Fibroblast of skin of abdomen (primary cell): ENCODE measurements at places on chromosomes 4 and X.
A peak's percentile ranks its signal among the peaks of the same experiment; 100 is the strongest.

DNA sequence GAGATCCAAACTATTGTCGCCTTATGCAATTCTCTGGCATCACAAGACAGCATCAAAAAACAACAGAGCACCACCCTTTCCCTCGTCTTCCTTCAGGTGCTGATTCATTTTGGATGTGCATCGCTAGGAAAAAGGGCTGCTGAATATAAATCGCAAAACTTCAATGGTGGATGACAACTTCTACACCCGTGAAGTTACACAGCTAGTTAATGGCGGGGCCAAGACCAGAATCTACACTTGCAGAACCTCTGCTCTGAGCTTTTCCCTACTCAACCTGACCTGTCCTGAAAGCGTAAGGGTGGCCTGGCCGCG, 674 bp downstream of the GNPDA2 start:
- peak; percentile 5 for DNase-seq

DNA sequence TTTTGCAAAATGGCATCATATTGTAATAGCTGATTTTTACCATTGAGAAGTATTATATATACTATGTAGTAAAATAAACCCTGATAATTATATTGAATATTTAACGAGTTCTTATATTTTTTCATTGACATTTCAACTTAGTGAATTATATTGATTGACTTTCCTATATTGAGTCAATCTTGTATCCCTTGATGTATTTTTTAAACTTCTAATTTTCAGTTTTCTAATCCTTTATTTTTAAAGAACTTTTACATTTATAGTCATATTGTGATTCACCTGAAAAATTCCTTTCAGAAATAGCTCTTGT, 54.4 kb downstream of the CXCL1 start:
- DNase-seq = no peak

- DNase-seq = peak; percentile 44
Observed at GRCh38 chr4:138055890-138056289, 186.3 kb downstream of the SLC7A11 start.

GRCh38 chr4:95398217-95398616, 150.6 kb downstream of the UNC5C start:
- DNase-seq = no peak

- no peak for DNase-seq
Observed at GRCh38 chr4:189802884-189803283, 137.8 kb upstream of the FRG1 start.

- DNase-seq = no peak
Observed at GRCh38 chr4:31259119-31259518, 539.0 kb downstream of the PCDH7 start.

DNA sequence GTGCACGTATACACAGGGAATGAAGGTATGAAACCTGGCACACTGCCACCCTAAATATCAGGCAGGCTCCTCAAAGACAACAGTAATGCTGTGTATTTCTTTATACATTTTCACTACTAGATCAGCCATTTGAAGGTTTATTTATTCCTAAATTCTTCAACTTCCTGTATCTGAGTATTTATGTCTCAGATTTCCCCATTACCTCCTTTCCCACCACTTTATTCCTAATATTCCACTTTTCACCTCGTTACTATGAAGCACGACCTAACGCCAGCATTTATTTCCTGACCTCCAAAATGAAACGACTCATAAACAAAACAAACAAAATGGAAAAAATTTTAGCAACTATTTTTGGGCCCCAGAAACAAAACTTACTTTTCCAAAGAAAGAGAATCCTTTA, 69.6 kb downstream of the MAML3 start:
- DNase-seq = no peak

DNA sequence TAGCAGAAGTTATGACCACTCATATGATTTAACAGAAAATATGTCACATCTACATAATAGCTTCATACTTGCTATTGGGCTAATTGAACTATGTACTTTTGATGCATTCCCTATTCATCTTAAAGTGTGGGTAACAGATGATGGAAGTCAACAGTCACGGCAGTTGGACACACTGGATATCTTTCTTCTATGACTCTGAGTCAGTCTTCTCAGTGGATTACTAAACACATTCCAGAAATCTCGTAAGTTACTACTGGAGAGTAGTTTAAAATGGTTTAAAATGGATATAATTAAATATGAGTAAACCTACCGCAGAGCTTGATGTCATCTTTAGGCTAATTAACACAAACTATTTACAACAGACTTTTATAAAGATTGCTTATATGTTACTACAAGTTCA, 30.1 kb upstream of the CFAP299 start:
- peak; percentile 83 for DNase-seq

- DNase-seq = peak; percentile 9
Observed at GRCh38 chrX:47093248-47093647, 15.0 kb downstream of the RGN start.

- no peak for DNase-seq
Observed at GRCh38 chr4:83664071-83664470, 128.2 kb downstream of the GPAT3 start.

GRCh38 chrX:7198499-7198898, 50.5 kb upstream of the PUDP start:
- DNase-seq = no peak

GRCh38 chr4:55092504-55092903, 32.9 kb downstream of the KDR start:
- no peak for DNase-seq

DNA sequence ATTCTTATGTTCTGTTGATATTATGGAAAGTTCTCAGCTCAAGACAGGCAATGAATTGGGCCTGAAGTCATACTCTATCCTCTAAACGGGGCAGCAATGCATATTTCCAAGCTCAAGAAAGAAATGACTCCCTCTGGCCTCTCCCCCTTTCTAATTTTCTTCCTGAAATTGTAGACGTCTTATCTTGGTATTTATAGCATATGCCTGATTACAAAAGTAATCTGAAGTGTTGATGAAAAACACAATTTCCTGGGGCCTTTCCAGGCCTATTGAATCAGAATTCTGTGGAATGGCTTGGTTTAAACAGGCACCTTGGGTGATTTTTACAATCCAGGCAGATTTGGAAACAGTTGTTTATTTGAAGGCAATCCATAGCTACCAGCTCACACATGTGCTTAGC, 21.4 kb upstream of the PGRMC2 start:
- DNase-seq = no peak

GRCh38 chrX:109199726-109200125, 282.2 kb downstream of the GUCY2F start:
- peak; percentile 53 for DNase-seq

- no peak for DNase-seq
Observed at GRCh38 chrX:77900688-77901087, 1.4 kb downstream of the COX7B start.

DNA sequence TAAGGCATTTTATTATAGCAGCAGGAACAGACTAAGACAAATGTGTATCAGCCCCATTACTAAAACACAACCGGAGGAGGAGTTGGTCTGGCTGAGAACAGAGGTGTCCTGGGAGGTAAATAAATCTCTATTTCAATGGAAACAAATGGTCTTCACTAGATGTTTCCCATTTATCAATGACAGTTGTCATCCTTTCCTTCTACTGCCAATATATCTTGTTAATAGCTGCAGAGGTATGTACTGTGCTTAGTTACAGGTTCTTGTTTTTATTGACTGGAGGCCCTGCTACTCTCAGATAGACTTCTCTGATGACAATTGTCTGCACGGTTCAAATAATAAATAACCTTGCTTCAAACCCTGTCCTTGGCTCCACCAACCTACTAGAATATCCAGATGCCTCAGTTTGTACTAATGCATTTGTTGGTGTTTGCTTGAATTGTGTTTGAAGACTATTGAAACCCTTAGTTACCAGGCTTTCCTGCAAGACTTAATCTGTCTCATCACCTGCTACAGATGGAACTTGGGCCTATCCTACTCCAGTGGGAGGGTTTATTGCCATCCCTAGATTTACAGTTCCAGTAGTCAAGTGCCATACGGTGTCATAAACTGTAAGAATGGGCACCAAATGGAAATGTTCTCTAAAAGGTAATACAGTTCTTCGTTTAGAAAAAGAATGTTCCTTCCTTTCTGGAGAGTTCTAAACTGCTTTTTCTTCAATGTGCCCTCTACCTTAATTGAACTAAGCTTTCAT, 29.8 kb upstream of the HPGDS start:
- DNase-seq = no peak

DNA sequence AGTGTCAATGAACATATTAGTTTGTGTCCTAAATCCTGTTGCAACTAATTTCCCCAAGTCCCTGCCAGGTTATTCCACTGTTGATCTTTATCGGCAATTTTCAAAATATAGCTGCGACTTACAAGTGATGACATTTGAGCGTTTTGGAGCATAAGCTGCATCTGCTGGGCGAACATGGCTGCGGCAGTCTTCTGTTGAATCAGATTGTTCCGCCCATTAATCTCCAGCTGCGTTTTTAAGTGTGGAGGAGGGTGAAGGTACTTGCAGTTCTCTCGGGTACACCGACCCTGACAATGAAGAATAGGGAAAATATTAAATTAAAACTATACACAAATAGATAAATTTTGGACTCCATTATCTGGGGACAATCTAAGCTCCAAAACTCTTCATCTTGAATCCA, 82.7 kb downstream of the MBNL3 start:
- no peak for DNase-seq

DNA sequence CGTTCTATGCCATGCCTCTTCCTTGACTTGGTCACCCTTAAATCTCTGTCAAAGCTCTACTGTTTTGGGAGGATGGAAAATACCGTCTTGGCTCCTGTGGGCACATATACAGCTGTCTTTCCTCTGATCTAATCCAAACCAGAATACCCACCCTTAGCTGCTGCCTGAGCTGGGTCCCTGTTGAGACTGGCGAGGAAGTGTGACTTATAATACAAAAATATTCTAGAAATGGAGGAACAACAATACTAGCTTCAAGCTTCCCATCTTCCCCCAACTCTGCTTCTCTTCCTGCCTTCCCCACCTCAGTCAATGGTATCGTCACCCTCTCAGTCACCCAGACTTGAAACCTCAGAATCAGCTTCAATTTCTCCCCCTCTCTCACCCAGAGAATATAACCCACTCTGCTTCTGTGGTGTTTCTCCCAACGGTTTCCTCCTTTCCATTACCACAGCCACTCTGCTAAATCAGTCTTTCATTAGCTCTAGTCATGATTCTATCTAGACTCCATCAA, 599 bp upstream of the IL2RG start:
- DNase-seq = no peak

GRCh38 chr4:94406668-94407437, 44.9 kb upstream of the PDLIM5 start:
- DNase-seq = peak; percentile 76

DNA sequence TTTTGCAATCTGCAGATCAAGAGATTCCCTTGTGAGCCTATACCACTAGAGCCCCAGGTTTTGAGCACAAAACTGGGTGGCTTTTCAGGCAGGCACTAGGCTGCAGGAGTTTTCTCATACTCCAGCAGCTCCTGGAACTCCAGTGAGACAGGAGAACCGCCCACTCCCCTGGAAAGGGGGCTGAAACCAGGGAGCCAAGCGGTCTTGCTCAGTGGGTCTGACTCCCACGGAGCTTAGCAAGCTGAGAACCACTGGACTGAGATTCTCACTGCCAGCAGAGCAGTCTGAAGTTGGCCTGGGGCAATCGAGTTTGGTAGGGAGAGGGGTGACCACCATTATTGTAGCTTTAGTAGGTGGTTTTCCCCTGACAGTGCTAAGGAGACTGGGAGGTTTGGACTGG, 313.8 kb upstream of the TEX13C start:
- DNase-seq = no peak

GRCh38 chr4:78410676-78411075, 140.9 kb upstream of the ANXA3 start:
- peak; percentile 27 for DNase-seq

DNA sequence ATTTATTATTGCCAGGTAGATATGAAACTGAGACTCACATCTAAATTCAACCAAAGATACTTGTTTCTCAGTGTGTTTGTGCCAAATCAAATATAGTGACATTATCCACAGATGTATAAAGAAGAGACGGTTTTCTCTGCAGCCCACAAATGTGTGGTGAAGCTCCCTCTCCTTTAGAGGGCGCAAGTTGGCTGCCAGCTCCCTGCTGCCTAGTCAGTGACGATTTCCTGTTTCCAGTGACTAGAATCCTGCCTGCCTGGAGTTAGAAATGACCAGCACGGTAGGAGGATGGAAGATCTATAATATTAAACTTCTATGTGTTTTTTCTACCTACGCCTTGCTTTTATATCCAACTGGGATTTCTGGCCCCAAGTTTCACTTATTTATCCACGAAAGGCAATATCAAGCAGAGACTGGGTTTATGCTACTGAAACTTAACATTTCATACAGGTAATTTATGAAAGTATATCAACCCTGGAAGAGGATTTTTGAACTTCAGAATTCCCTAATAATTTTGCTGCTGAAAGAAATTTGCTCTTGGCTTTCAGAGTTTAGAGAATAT, 1793.7 kb upstream of the TENM3 start:
- DNase-seq = peak; percentile 43

DNA sequence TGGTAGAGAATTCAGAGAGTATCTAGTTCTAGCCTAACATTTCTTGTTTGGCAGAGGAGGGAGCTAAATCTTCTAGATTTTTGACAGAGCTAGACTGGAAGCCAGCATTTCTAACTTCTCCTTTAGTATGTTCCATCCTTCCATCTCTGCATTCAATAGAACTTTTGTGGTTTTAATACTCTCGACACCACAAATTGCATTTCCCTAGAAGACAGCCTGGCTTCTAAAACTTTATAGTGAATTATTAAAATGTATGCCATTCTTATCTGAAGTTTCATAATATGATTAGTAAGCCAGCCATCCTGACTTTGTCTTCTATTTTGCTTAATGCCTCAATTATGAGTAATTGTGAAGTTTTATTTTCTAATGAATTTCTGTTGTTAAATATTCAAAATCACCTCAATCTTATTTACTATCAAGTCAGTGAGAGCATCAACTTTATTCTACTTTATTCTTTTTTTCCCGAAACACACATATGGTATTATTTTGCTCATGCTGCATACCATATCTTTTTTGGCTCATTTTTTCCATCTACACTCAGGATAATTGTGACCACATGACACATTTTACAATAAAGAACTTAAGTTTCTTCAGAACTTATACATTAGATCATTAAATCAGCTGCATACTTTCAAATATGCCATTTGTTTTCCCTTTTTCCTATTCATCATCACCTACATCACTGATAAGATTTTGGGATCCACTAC, 30.2 kb downstream of the EDNRA start:
- DNase-seq = peak; percentile 73

GRCh38 chr4:105587841-105588240, 35.4 kb downstream of the ARHGEF38 start:
- DNase-seq = no peak

DNA sequence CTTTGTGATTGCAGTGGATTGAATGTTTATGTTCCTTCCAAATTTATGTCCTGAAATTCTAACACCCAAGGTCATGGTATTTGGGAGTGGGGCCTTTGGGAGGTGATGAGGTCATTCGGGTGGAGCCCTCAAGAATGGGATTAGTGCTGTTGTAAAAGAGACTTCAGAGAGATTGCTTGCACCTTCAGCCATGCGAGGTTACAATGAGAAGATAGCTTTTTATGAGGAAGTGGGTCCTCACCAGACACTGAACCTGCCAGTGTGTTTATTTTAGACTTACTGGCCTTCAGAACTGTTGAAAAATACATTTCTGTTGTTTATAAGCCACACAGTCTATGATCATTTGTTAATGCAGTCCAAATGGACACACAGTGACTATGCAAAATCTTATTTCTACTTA, 161.0 kb upstream of the GPRIN3 start:
- no peak for DNase-seq

- no peak for DNase-seq
Observed at GRCh38 chr4:40176602-40177001, 20.2 kb upstream of the RHOH start.

- DNase-seq = peak; percentile 12
Observed at GRCh38 chr4:14178421-14178820, 550.9 kb upstream of the BOD1L1 start.

- no peak for DNase-seq
Observed at GRCh38 chr4:57270346-57270745, 160.2 kb upstream of the IGFBP7 start.

GRCh38 chr4:140102421-140102820, 51.6 kb downstream of the MAML3 start:
- peak; percentile 61 for DNase-seq
